SK-MEL-5 (cell line): ENCODE measurements at places on chromosomes 6 and 20. TPM values are rescaled to one million over a fixed set of nuclear protein-coding genes. Genes with fewer than 3 reads are reported as not detected.

OARD1 gene
- total RNA-seq = 20.2 and 23.4 TPM in 2 replicates

SLC29A1 gene
- total RNA-seq = 8.6 and 9.3 TPM in 2 replicates

AURKA gene
- 65.1 and 68.5 TPM in 2 replicates for total RNA-seq

PBOV1 gene
- not detected in 2 replicates for total RNA-seq

SOBP gene
- total RNA-seq = 1.6 and 2.4 TPM in 2 replicates

OR2J3 gene
- total RNA-seq = not detected in 2 replicates

ZC2HC1B gene
- total RNA-seq = not detected in 2 replicates

RXRB gene
- total RNA-seq = 16.5 and 17.0 TPM in 2 replicates

BANF2 gene
- not detected in 2 replicates for total RNA-seq

GPR6 gene
- total RNA-seq = not detected in 2 replicates

ULBP3 gene
- 2.7 and 4.2 TPM in 2 replicates for total RNA-seq

ERVFRD-1 gene
- 0.24 and 0.63 TPM in 2 replicates for total RNA-seq

OR2H2 gene
- total RNA-seq = not detected in 2 replicates

PNLDC1 gene
- total RNA-seq = 0.05 TPM in 1 of 2 replicates, not detected in the other

CFAP206 gene
- 0.29 and 0.37 TPM in 2 replicates for total RNA-seq

RFX6 gene
- 0.08 TPM in 1 of 2 replicates, not detected in the other for total RNA-seq

TPBG gene
- 5.8 and 7.8 TPM in 2 replicates for total RNA-seq

RIMS1 gene
- total RNA-seq = not detected in 2 replicates

PNPLA1 gene
- not detected in 2 replicates for total RNA-seq

KCNB1 gene
- 0.05 TPM in 1 of 2 replicates, not detected in the other for total RNA-seq

HLA-DRA gene
- total RNA-seq = 5.7 and 10.0 TPM in 2 replicates

TTLL9 gene
- total RNA-seq = not detected in 2 replicates

DEFB132 gene
- not detected in 2 replicates for total RNA-seq

COL19A1 gene
- total RNA-seq = 39.9 and 41.7 TPM in 2 replicates

FHL5 gene
- not detected in 2 replicates for total RNA-seq

SLC23A2 gene
- total RNA-seq = 117 and 120 TPM in 2 replicates

OPRM1 gene
- total RNA-seq = not detected in 2 replicates

SLC26A8 gene
- total RNA-seq = not detected in 2 replicates

WFDC2 gene
- total RNA-seq = not detected in 2 replicates

RHAG gene
- total RNA-seq = not detected in 2 replicates

PROCR gene
- 41.0 and 45.2 TPM in 2 replicates for total RNA-seq

PPARD gene
- total RNA-seq = 2.9 and 3.6 TPM in 2 replicates

MRAP2 gene
- 0.18 and 0.67 TPM in 2 replicates for total RNA-seq

KCNQ5 gene
- 13.9 and 24.1 TPM in 2 replicates for total RNA-seq

LTB gene
- not detected in 2 replicates for total RNA-seq

CLPSL2 gene
- not detected in 2 replicates for total RNA-seq

GLP1R gene
- not detected in 2 replicates for total RNA-seq

PPP1R16B gene
- 0.56 and 0.69 TPM in 2 replicates for total RNA-seq

HLA-DOB gene
- total RNA-seq = not detected in 2 replicates

TFB1M gene
- 21.9 and 27.5 TPM in 2 replicates for total RNA-seq

TRIM15 gene
- not detected in 2 replicates for total RNA-seq
